H9 (cell line): ENCODE measurements at places on chromosomes 12 and 14. TPM values are rescaled to one million over a fixed set of nuclear protein-coding genes. Genes with fewer than 3 reads are reported as not detected.

Gene SRP54
- total RNA-seq, result 54.7 and 57.7 TPM in 2 replicates

Gene AICDA
- total RNA-seq, result 0.22 TPM in 1 of 2 replicates, not detected in the other

Gene RPGRIP1
- total RNA-seq, result 0.07 and 0.59 TPM in 2 replicates

Gene HEATR5A
- 21.2 and 23.9 TPM in 2 replicates for total RNA-seq

Gene PXN
- 88.9 and 92.8 TPM in 2 replicates for total RNA-seq

Gene EFS
- 31.9 and 32.1 TPM in 2 replicates for total RNA-seq

Gene SDR9C7
- not detected in 2 replicates for total RNA-seq

Gene FOXA1
- total RNA-seq, result 0.07 and 0.31 TPM in 2 replicates

Gene FAM186B
- total RNA-seq, result 0.42 and 0.46 TPM in 2 replicates

Gene KCNMB4
- 16.1 and 16.2 TPM in 2 replicates for total RNA-seq

Gene RFC5
- total RNA-seq, result 47.2 and 50.4 TPM in 2 replicates

Gene TMPRSS12
- not detected in 2 replicates for total RNA-seq

Gene RTL1
- not detected in 2 replicates for total RNA-seq

Gene NTN4
- 0.13 and 0.17 TPM in 2 replicates for total RNA-seq

Gene BHLHE41
- 0.33 and 0.90 TPM in 2 replicates for total RNA-seq

Gene RASSF8
- total RNA-seq, result 38.8 and 40.6 TPM in 2 replicates

Gene KLRK1
- total RNA-seq, result not detected in 2 replicates

GRCh38 chr12:8948701-8949341 is 624 bp downstream of the M6PR start:
- peak; percentile 36 for DNase-seq

- DNase-seq, result no peak
These were observed 61.6 kb downstream of the ARL6IP4 start for GRCh38 chr12:123041811-123042655.

DNA sequence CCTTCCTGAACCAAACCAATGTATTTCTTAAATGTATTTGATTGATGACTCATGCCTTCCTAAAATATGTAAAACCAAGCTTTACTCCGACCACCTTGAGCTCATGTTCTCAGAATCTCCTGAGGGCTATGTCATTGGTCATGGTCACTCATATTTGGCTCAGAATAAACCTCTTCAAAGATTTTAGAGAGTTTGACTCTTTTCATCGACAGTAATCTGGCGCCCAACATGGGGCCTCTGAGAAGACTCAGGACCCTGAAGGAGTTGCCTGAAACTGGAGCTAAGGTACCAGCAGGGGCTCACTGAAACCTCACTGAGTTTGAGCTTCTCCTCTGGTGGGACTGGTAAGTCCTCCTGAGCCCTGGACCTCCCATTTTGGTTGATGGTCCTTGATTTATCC is 17.2 kb upstream of the PSMC1 start:
- DNase-seq, result no peak

- DNase-seq, result no peak
These were observed 120.3 kb upstream of the BCAT1 start for GRCh38 chr12:25069224-25069623.

DNA sequence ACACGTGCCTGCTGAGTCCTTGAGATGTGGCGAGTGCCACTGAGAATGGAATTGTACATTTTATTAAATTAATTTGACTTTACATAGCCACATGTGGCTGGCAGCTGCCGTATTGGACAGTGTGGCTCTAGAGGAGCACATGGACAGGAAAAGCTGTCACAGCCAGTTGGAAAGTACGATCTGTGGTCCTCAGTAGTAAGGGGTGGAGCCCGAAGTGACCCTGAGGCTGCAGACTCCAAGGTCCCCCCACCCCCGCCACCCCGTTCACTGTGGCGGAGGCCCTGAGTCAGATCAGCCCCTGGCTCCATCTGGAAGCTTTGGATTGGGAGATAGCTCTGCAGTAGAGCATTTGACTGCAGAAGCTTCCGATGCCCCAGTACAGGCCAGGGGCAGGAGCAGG is 25.8 kb upstream of the BEGAIN start:
- no peak for DNase-seq

DNA sequence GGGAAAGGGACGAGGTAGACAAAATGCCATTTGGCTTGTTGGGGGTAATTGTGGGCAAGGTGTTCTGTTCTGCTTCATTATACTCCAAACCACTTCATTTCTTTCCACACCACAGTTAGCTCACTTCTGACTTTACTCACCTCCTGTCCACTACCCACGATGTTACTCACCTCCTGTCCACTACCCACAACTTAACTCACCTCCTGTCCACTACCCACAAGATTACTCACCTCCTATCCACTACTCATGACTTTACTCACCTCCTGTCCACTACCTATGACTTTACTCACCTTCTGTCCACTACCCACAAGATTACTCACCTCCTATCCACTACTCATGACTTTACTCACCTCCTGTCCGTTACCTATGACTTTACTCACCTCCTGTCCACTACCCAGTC is 10.1 kb upstream of the TWF1 start:
- no peak for DNase-seq

- no peak for DNase-seq
These were observed 20.2 kb downstream of the TNFAIP2 start for GRCh38 chr14:103143506-103143905.

GRCh38 chr14:57559576-57559975 is 65.9 kb upstream of the CCDC198 start:
- DNase-seq, result no peak

DNA sequence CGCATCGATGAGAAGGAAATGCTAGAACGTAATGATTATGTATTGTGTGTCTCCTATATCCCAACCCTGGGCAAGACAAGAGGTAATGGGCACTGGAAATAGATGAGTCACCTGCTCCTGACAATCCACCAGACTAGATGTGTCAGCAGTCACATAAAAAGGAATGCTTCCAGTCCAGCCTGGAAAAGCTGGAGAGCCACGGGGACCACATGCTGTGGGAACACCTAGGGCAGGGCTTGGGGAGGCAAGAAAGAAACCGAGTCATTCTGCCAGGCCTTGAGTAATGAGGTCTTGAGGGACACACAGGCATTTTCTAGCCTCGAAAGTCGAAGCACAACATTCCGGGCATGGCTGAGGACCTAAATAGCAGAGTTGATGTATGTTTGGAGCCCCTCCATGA is 716.7 kb upstream of the TMEM132C start:
- no peak for DNase-seq

- DNase-seq, result no peak
These were observed 31.2 kb downstream of the TMCC3 start for GRCh38 chr12:94618995-94619695.

GRCh38 chr12:116483959-116484750 is 75.0 kb upstream of the MAP1LC3B2 start:
- DNase-seq, result no peak

- DNase-seq, result no peak
These were observed 98.6 kb downstream of the C12orf50 start for GRCh38 chr12:87930627-87931026.

GRCh38 chr14:23863836-23864235 is 89.7 kb upstream of the DHRS4 start:
- no peak for DNase-seq

- no peak for DNase-seq
These were observed 26.0 kb upstream of the SNX6 start for GRCh38 chr14:34655959-34656358.

- DNase-seq, result no peak
These were observed 46.5 kb upstream of the TSPAN11 start for GRCh38 chr12:30880061-30880460.

GRCh38 chr12:8980137-8980536 is 9.2 kb upstream of the KLRG1 start:
- no peak for DNase-seq

DNA sequence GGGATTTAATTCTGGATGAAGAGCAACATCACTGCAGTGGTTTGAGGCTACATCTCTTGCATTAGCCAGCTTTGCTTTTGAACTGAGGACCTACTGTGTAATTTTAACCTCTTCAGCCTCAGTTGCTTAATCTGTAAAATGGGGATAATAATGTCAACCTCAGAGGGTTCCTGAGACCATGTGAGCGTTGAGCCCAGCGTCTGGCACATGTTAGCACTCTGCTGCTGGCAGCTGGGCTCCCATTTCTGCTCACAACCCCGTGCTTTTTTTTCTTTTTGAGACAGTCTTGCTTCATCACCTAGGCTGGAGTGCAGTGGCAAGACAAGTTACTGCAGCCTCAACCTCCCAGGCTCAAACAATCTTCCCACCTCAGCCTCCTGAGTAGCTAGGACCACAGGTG is 31.6 kb downstream of the TESC start:
- DNase-seq, result no peak

GRCh38 chr14:63972323-63972932 is 119.6 kb downstream of the SYNE2 start:
- DNase-seq, result no peak
